ENCODE measurements at places on chromosomes 3 and 15. TPM values are rescaled to one million over a fixed set of nuclear protein-coding genes. Genes with fewer than 3 reads are reported as not detected.

The CACNA2D3 gene
- total RNA-seq: 4.0 TPM

The BCHE gene
- 14.0 TPM for total RNA-seq

The CADM2 gene
- total RNA-seq: 0.57 TPM

The UROC1 gene
- total RNA-seq: not detected

The FANCD2OS gene
- total RNA-seq: not detected

The DPPA2 gene
- not detected for total RNA-seq

The DENND4A gene
- 28.6 TPM for total RNA-seq

The C3orf20 gene
- 0.10 TPM for total RNA-seq

The GOLGA8J gene
- total RNA-seq: not detected

The PLEKHO2 gene
- 50.1 TPM for total RNA-seq

The TTC21A gene
- 5.4 TPM for total RNA-seq

The GPR62 gene
- total RNA-seq: not detected

The UPK1B gene
- total RNA-seq: not detected

The PRSS50 gene
- not detected for total RNA-seq

The LRRC49 gene
- 10.2 TPM for total RNA-seq

The SLC6A20 gene
- 0.28 TPM for total RNA-seq

The NSMCE3 gene
- total RNA-seq: 6.6 TPM

The ARL13B gene
- 12.3 TPM for total RNA-seq

The P2RY1 gene
- total RNA-seq: 3.1 TPM

The ZNF654 gene
- total RNA-seq: 20.2 TPM

The CYP11A1 gene
- total RNA-seq: 1.2 TPM

The ZDHHC23 gene
- 0.93 TPM for total RNA-seq

The PLAAT1 gene
- 3.7 TPM for total RNA-seq

The SCG5 gene
- 21.2 TPM for total RNA-seq

The SH2D7 gene
- total RNA-seq: not detected

The LAMB2 gene
- total RNA-seq: 299 TPM

The C3orf85 gene
- total RNA-seq: not detected

The GPR87 gene
- not detected for total RNA-seq

The PCNP gene
- total RNA-seq: 223 TPM

The SEC22C gene
- total RNA-seq: 47.0 TPM

The FSIP1 gene
- 1.00 TPM for total RNA-seq

The KCNMB3 gene
- total RNA-seq: 2.7 TPM

The MOBP gene
- not detected for total RNA-seq

The PRR23E gene
- total RNA-seq: not detected

Measured in posterior vena cava (tissue), 2 donors.